ENCODE measurements at places on chromosomes 1 and 21.

DNA sequence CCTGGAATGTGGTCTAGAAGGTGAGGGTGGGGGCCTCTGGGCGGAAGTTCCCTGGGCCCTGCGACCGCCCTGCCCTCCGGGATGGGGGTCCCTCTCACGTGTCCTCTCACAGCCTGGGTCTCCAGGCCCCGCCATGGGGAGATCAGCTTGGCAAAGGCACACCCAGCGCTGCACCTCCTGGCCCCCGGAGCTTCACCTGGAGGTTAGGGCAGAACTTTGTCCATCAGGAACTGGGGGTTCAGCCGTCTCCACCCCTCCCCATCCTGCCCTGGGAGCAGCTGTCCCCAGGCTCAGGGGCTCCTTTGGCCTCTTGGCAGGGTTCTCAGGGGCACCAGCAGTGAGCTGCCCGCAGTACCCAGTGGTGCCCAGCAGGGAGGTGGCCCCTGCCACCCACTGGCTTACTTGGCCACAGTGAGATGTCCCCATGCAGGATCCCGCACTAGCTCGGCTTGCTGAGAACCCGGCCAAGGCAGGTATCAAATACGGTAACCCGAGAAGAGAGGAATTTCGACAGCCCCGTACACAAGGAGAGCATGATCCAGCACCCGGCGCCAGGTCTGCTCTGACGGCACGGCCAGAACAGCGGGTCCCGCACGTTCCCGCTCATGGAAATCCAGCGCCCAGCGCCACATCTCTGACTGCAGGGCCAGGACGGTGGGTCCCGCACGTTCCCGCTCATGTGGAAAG is 36.7 kb downstream of the RRP1 start:
- no peak for DNase-seq

DNA sequence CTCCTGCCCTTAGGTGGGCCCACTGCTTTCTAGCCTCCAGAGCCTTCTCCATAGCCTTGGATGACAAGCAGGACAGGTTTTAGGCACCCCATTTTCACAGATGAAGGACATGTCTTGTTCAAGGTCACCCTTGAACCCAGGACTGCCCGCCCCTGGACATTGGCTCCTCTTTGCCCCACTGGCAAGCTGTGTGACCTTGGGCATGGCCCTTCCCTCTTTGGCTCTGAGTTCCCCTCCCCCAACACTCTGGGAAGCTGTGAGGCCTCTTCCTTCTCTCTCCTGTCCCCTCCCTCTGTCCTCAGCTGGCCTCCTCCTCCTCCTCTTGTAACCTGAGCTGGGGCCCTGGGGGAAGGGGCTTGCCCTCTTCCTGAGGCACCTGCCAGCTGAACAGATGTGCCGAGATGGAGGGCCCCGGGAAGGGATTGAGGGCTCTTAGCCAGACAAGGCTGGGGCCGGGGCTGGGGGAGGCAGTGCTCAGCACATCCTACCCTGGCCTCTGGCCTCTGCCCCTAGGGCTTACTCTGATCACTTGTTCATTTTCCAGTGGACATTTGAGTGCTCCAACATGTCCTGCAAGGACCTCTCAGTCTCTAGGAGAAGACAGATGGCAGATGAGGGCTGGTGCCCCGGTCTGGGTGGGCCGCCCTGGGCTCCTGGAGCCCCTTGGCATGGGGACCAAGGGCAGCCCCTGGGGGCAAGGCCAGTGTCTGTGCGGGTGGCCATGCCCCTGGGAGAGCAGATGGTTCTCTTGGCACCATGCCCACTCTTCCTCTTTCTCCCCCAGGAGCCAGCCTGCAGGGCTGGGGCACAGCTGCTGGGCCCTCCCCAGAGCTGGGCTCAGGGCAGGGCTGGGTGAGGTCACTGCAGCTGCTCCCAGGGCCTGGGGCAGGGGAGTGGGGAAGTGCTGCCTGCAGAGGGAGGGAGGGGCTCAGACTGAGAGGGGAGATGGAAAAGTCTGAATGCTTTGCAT is 10.7 kb downstream of the FOXO6 start:
- DNase-seq = peak; percentile 23

DNA sequence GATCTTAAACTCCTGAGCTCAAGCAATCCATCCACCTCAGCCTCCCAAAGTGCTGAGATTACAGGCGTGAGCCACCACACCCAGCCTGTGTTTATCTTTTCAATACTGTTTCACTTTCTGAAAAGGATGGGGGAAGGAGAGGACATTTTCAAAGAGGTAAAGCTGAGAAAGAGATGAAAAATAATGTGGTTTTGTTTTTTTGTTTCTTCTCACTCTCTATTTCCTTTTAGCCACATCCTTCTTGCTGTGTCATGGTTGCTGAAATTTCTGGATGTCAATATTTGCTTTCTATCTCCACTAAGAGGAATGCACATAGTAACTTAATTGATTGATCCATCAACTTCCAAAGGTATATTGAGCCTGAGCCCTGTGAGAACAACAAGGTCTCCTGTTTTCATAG is 6.4 kb upstream of the C1orf21 start:
- no peak for DNase-seq

DNA sequence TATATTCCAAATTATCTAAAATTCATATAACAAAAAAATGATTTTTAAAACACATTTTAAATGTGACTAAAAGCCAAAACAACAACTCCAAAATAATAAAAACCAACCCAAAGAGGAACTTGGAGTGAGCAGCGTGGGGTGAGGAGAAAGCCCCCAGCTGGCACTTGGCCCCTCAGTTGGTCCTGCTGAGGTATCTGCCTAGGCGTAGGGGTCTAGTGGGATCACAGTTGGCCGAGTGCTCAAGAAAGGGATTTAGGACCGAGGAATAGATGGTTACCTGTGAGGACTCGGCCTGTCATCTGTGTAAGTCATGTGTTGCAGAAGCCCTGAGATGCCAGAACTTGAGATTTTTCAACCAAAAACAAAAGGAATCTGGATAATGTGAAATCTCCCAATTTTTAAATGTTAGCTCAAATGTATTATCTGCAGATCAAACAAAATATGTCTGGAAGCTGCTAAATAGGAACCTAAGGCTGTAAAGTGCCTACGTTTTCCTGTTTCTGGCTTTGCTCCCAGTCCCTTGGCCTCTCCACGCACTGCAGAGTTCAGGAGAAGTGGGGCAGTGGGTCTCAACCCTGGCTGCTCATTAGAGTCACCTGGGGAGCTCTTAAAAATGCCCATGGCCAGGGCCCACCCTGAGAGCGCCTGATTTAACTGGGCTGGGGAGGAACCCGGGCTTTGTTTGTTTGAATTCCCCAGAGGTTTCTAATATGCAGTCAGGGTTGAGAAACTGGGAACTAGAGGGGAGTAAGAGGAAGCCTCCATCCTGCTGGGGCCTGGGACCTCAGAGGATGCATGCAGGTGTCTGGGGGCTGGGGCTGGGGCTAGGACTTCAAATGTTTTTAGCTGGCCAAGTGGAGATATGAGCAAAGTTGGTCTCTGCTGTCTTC is 38.5 kb upstream of the LDLRAP1 start:
- DNase-seq = peak; percentile 31

DNA sequence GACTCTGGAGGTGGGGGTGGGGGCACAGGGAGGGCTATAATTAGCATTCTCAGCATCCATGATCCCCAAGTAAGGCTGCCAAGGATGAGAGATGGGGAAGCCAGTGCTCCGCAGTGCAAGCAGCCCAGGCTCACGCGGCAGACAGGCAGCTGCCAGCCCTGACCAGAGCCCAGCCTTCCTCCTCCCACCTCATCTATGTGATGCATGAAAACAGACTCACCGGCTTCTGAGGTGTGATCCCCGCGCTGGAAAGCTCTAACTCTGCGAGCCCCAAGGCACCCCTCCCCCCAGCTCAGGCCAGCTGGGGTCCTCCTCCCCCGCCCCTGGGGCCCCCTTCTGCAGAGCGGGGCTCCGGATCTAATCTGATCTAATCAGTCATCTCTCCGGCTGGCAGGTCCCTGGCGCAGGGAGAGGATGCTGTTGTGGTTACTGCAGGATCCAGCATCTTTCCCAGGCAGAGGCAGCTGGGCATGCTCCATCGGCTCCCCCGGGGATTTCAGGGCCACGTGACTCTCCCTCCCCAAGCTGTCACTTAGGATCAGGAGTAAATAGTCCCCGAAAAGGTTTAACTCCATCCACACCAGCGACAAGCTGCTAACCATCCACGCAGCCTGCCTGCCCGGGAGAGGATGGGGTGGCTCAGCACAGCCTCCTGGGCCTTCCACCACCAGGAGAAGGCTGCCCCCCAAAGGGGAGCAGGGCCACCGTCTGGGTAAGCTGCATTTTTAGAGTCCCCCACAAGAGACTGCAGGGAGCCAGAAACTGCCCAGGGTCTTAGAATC is at the start of gene PLEKHA6:
Gene PLEKHA6 (minus strand): TSS at position 456 of the 782 bp plus-strand sequence. CDS start 86,202 bp downstream, outside the sequence.
- peak; percentile 69 for DNase-seq

DNA sequence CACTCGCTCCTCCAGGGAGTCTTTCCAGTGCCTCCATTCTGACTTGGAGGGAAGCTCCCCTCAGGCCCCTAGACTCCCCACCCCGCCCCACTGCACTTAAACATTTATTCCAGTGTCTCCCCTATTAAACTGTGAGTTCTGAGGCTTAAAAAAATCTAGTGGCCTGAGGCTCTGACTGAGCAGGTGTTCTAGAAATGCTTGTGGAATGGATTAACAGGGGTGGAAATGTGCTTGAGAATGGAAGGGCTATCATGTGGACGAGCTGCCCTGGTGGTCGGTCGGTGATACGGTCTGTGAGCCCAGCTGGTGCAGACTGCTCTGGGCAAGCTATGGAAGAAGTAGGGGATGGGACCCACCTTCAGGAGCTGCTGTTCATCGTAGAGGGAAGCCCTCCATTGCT is 130.2 kb downstream of the PEX14 start:
- DNase-seq = no peak

- peak; percentile 67 for DNase-seq
Measured at GRCh38 chr1:6358757-6359201, 34.8 kb downstream of the ACOT7 start.

DNA sequence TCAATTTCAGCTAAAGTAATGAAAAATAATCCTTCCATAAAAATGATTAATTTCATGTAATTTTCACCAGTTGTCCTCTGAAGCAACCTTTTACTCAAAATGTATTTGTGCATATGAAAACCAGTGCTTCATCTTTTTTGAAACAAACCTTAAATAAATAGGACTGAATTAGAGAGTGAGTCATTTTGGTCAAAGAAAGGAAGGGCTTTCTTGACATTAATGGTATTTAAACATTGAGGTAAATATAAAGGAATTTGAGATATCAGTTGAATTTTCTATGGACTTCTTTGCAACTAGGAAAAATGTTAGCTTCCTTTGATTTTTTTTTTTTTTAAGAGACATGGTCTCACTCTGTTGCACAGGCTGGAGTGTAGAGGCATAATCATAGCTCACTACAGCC is 38.7 kb downstream of the SNX7 start:
- DNase-seq = peak; percentile 35

- DNase-seq = no peak
Measured at GRCh38 chr1:219570937-219571336, 42.0 kb downstream of the ZC3H11B start.

DNA sequence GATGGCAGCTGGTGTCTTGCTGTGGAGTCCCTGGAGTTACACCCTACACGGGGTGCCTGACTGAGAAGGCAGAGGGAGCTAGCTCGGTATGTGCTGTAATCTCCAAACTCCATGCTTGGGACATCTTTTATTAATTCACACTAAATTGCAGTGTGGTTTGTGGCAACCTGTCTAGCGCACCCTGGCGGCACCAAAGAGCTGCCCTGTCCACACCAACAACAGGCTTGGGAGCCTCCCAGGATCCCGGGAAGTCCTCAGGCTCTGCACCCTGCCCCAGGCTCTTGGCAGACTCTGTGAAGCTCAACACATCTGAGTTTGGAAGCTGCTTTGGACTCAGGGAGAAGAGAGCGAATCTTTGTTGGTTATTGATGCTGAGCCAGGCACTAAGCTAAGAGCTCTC is 138.9 kb downstream of the IGSF21 start:
- no peak for DNase-seq

DNA sequence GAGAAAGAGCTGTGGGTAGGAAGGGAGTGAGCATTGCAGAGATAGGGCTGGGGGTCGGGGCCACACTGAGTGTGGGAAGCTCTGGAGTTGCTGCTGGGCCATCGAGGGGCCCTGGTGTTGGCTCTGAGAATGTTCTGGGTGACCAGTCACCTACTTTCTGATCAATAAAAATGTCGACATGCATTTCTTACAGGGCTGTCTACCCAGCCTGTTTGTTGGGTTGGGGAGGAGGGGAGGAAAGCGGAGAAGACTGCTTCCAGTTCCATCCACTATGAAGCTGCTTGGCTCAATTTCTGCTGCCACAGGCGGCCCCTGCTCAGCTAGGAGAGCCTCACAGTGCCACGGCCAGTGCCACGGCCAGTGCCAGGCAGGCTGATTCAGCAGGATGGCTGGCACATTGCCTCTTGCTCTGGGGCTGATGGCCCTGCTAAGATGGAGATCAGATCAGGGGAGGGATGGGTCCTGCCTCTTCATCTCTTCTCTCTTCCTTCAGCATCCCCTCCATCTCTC is 3.0 kb upstream of the PADI3 start:
- DNase-seq = no peak

DNA sequence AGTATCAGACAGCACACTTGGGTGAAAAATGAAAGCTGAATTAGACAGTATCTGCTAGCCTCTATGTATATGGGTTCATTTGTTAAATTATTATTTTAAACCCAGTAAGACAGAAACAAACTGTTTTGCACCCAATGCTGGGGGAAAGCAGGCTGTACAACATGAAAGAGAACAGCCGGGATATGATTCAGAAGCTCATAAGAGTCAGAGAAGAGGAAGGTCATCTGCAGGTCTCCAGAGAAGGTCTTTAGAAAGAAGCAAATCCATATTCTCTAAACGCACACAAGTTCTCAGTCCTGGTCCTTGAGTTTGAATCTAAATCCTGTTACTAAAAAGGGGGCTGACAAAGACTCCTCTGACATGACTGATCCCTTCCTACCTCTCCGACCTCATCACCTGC is 155.1 kb downstream of the SIPA1L2 start:
- DNase-seq = no peak

DNA sequence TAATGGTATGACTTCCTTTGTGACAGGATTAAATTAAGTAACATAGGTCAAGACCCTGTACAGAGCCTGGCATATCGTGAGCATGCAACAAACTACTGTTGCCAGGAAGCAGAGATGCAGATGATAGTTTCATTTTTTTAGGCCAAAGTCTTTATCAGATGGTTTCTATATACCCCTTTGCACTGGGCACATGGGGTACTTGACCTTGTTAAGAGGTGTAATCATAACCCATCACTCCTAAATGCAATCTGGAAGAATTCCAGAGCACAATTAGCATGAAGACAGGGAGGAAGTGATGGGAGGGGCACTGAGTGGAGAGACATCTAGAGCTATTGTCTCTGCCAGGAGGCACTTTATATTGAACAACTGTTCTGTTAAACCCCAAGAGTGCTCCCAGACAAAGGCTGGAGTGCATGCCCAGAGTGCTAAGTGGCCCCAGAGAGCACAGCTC is 22.1 kb downstream of the ZBTB17 start:
- no peak for DNase-seq

GRCh38 chr1:113701429-113701828 is 57.9 kb downstream of the PHTF1 start:
- DNase-seq = no peak

- no peak for DNase-seq
Measured at GRCh38 chr1:208985231-208985630, 598.3 kb upstream of the CAMK1G start.

DNA sequence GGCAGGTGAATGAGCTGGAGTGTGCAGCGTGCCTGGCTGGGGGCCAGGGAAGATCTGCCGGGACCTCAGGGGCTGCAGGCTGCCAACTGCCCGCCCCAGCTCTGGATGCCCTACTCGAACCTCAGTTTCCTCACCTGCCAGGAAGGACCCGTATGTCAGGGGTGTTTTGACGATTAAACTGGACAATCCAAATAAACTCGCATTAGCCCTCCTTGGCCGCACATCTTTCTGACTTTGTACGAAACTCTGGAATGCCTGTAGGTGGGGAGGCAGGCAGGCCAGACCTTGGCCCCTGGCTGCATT is 8.3 kb upstream of the ZNF669 start:
- no peak for DNase-seq

GRCh38 chr1:92817986-92818764 is 13.7 kb upstream of the RPL5 start:
- DNase-seq = peak; percentile 51
